Activated naive CD4-positive, alpha-beta T cell (primary cell): ENCODE measurements at places on chromosomes 1 and 21.

DNA sequence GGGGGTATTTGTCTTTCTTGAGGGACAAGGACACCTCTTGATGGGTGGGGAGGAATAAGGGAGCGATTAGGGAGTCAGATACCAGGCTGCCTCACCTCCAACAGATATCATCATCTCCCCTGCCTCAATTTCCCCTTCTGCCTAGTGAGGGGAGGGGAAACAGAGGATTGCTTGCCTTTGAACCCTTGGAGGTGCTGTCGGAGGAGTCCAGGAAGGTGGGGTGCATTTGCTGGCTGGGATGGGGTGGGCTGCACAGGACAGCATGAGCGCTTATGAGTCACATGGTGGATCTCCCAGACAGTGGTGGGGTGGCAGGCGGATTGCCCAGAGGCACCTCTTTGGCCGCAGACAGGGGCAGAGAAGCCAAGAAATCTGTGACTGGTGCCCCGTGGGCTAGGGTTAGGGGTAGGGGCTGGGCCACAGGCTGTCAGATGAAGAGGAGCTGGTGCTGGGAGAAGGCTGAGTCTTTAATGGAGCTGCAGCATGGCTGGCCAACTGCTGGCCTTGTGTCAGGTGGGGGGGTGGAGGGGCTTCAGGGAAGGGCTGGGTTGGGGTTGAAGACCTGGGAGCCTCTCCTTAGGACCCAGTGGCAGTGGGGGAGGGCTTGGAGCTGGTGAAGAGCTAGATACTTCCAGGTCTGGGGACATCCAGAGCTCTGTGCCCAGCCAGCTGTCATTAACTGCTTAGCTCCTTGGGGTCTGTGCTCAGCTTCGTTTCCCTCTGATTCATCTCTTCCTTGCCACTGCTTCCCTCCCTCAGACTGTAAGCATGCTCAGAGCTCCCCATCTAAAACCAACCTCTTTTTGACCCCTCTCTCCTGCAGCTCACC is 7.0 kb upstream of the ADORA1 start:
- no peak for DNase-seq

DNA sequence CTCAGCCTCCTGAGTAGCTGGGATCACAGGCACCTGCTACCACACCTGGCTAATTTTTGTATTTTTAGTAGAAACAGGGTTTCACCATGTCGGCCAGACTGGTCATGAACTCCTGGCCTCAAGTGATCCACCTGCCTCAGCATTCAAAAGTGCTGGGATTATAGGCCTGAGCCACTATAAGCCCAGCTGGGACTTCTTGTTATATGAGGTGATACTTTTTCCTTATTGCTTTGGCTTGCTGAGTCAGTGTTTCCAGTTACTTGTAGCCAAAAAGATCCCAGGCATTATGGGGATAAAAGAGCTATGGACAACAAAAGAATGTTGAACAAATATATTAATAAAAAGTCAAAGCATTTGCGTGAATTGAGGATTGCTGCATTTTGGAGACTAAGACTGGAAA is 69.9 kb upstream of the LPGAT1 start:
- DNase-seq = no peak

GRCh38 chr1:208437401-208437800 is 193.2 kb upstream of the PLXNA2 start:
- no peak for DNase-seq

DNA sequence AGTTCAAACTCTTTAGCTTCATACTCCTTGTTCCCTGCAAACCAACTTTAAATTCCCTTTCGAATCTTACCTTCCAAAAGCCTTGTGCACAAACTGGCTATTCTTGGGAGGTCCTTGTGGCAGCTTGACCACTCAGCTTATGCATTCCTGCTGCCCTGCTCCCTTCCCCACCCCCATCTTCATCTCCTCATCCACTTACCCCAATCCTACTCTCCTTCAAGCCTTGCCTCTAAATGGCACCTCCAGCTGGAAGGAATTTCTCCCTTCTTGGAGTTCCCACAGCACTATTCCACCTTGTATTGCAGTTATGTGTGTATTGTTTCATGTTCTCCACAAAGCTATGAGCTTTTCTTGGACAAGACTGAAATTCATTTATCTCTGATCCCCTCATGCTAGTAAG is 15.3 kb upstream of the DIRAS3 start:
- no peak for DNase-seq

DNA sequence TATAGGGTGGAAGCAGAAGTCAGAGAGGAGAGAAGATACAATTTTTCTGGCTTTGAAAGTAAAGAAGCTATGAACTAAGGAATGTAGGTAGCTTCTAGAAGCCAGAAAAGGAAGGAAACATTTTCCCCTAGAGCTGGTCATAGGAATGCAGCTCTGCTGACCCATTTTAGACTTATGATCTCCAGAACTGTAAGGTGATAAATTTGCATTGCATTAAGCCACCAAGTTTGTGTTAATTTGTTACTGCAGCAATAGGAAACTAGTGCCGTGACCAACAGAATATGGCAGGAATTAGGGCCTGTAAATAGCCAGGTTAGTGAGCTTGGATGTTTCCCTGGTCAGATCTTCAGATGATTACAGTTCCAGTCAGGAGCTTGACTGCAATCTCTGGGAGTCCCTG is 244.3 kb upstream of the C1orf105 start:
- no peak for DNase-seq

DNA sequence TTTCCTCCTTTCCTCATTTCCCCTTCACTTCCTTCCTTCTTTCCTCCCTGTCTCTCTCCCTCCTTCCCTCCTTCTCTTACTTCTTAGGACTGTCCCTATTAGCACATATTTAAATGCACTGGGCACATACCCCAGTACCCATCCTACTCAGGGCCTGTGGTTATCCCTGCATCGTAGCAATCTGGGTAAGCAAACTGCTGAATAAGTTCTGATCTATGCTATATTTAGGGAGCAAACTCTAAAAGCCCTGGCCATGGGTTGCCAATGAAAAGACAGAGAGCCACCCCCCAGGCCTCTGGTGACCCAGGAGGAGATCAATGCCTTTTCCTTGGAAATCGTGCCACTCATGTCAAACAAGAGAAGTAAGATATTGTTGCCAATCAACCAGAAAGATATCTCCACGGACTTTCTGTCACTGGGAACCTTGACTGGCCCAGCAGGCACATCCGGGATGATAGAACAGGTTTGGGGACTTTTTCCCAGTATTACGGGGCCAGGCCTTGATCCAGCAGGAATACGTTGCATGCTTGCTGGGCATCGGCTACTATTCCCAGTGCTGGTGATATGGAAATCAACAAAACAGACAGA is 5.4 kb downstream of the FAM3B start:
- DNase-seq = no peak

DNA sequence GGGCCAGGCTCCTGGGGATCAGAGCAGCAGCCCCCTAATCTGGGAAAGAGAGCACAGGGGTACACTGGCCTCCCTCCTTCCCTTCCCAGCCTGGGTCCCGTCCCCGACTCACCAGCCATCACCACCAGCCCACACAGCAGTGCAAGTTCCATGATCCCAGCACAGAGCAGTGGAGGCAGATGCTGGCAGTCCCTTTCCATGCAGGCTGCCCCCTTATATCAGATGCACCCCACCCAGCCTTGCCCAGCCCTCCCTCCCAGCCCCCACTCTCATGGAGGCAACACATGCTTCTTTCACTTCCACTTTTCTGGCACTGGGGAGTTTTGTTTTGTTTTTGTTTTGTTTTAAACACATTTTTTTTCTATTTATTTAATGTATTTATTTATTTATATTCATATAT is at the start of gene PLA2G2D:
Gene PLA2G2D (minus strand): TSS at position 190 of the 400 bp plus-strand sequence. CDS start 38 bp downstream, at position 152.
- DNase-seq = no peak

- no peak for DNase-seq
These were observed 172.8 kb upstream of the PTGFR start for GRCh38 chr1:78318011-78318410.

DNA sequence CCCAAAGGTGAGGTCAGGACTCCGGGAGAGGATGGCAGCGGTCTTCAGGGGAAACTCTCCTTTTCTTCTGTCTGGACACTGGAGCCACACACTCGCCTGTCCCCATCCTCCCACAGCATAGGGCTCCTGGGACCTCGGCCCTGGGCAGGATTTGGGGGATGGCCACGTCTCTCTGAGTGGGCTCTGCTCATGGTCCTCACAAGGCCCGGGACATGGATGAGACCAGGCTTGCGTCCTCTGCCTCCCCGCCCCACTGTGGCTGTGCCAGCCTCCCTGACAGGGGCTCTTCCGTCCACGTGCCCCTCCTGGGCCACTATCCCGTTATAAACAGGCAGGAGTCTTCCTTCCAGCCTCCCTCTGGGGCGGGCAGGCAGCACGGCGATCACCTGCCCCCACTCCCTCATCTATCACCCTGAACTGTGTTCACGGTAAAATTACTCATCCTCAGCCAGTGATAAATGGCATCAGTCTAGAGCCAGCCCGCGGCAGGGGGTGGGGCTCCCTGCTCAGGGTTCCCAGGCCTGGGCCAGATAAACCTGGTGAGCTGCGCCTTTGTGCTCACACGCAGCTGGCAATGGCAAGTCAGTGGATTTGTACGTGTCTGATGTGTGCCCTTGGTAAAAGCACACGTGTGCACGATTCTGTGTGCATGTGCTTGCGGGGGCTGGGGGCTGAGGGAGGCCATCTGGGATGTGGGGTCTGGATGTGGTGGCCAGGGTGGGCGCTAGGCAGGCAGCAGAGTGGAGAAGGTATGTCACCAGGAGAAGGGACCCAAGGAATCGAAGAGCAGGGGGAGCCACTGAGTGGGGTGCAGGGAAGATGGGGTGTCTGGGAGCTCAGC is 12.6 kb upstream of the SAMD11 start:
- DNase-seq = no peak

- no peak for DNase-seq
These were observed 60.3 kb downstream of the TBX19 start for GRCh38 chr1:168340781-168341482.

DNA sequence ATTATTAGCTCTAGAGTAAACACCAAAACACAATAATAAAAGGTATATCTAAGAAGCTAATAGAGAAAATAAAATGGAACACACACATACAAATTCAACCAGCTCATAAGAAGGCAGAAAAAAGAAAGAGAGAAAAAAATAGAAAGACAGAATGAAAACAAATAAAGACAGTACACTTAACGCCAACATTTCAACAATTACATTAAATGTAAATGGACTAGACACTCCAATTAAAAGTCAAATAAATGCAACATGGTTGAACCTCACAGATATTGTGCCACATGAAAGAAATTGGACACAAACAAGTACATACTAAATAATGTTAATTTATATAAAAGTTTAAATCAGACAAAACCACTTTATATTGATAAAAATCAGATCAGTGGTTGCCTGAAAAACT is 56.0 kb downstream of the SLC44A5 start:
- no peak for DNase-seq

DNA sequence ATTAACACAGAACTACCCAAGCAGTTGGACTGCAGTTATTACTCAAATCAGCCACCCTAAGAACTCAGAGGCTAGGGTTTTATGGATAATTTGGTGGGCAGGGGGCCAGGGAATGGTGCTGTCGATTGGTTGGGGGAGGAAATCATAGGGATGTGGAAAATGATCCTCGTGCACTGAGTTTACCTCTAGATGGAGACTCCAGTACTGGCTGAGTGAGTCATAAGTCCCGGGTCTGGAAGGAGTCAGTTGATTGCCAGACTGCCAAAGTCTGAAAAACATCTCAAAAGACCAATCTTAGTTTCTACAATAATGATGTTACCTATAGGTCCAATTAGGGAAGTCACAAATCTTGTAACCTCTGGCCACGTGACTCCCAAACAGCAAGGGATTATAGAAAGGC is 257.5 kb upstream of the PRMT6 start:
- DNase-seq = no peak

GRCh38 chr1:9243066-9243739 is 8.6 kb downstream of the H6PD start:
- DNase-seq = no peak

DNA sequence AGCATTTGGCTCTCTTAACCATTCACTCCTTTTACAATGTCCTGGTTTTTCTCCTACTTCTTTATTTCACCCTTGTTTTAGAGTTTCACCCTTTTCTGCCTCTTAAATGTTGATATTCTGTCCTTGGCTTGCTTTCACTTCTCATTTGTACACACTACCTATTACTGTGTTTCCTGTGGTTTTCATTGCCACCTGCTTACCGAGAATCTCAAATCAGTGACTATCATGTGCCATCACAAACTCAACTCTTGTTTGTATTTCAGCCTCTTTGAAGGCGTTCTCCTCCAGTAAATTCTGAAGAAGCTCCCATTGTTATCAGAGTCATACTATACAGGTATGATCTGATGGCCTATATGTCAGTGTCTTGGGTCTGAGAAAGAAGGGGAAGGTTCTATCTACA is 65.7 kb downstream of the NPHS2 start:
- DNase-seq = no peak

GRCh38 chr1:243528459-243529121 is 272.7 kb downstream of the SDCCAG8 start:
- DNase-seq = no peak
